IPS-NIHi11 (cell line): ENCODE measurements at places on chromosomes 3 and 15.

DNA sequence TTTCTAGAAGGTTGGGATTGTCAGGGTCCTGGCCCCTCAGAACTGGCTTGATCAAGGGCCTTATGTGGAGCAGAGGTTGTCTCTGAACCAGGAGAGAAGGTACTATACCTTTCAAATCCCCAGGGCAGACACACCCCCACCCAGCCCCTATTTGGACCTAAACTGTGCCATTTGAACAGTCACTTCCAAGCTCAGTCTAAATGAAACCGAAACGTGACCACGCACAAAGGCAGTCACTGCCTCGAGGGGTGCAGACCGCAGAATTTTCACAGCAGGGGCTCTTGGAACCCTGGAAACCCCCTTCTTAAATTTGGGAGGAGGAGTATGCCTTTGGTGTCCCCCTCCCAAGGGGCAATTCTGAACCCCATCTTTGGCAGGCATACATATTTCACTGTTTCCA is 53.7 kb downstream of the GRIP2 start:
- no peak for DNase-seq

GRCh38 chr3:8506571-8507061 is 5.0 kb downstream of the LMCD1 start:
- no peak for DNase-seq

- no peak for DNase-seq
These were observed 51.5 kb upstream of the ZBTB38 start for GRCh38 chr3:141316851-141317250.

GRCh38 chr3:112973325-112974177 is 1.4 kb downstream of the CD200R1 start:
- no peak for DNase-seq

GRCh38 chr3:137259089-137259488 is 301.3 kb downstream of the IL20RB start:
- DNase-seq: no peak

GRCh38 chr3:2657971-2658370 is 452.2 kb downstream of the IL5RA start:
- DNase-seq: no peak

- DNase-seq: peak; percentile 36
These were observed 68.0 kb upstream of the AP4E1 start for GRCh38 chr15:50840520-50840919.

DNA sequence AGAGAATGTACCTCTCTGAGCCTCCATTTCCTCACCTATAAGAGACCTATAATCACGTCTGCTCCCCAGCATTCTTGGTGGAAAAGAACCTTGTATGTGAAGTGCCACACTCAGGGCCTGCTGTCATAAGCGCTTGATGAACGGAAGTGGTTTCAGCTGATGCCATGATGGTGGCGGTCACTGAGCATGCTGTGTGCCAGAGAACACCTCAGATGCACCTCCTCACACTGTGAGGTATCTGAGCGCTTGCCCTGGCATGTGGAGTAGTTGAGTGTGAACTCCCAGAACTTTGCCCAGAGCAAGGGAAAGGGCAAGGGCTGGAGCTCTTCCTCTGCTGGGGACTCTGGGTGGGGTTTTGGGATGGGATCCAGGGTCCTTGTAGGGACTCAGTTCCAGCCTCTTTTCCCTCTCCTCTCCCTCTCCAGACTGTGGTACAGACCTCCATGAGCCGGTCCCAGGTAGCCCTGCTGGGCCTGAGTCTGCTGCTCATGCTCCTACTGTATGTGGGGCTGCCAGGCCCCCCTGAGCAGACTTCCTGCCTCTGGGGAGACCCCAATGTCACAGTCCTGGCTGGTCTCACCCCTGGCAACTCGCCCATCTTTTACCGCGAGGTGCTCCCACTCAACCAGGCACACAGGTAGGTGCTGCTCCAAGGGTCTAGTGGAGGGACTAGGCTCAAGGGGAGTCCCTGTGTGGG is 2.7 kb downstream of the ABHD14A start:
- DNase-seq: no peak

DNA sequence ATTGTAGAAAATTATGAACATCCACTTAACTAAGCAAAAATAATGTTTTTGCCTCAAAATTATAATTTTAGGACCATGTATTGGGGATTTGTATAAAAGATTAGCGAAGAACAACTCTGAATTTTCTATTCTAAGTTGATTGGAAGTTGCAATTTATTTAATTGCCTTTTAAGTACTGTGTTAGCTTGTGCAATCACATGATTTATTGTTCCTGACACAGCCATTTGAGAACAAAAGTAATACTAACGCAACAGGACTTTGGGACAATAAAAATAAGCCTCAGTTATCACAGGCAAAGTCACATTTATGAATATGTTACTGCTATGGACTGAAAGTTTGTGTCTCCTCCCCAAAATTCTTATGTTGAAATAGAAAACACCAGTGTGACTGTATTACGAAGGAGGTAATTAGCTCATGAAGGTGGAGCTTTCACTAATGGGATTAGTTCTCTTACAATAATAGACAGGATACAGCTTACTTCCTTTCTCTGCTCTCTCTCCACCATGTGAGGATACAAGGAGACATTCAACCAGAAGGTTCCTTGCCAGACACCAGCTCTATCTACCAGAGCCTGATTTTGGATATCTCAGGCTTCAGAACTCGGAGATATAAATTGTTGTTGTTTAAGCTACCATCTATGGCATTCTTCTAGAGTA is 745.9 kb downstream of the ZBBX start:
- no peak for DNase-seq

DNA sequence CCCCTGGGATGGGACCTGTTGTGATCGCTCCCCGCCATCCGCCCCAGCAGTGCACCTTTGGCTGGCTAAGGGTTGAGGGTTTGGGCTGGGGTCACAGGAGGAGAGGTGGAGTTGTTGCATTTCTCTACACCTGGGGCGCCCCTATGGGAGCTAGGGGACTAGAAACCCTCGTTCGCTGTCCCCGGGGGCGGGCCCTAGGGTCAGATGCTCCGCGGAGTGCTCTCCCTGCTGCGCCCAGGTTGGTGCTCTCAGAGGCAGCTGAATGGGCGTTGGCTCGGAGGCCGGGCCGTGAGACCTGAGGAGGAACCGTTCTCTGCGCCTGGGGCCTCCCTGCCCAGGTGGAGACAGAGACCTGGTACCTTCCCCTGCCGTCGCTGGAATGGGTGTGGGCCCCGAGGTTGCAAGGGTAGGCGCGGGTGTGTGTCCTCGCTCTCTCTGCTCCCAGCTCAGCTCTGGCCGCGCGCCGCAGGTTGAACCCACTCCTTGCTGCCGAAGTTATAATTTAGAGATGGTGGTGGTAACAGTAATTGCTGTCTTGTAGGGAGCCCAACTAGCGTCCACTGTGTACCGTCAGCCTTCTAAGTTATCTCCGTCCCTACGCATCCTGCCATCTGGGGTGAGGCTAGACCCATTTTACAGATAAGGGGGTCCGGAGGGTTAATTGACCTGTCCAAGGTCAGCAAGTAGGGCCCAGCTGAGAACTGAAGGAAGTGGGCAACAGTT is 965 bp downstream of the FLNB start:
- DNase-seq: peak; percentile 37

- no peak for DNase-seq
These were observed 88.0 kb upstream of the ACKR4 start for GRCh38 chr3:132509096-132509495.

- DNase-seq: peak; percentile 23
These were observed 36.0 kb upstream of the TIMP4 start for GRCh38 chr3:12194669-12195161.

GRCh38 chr15:75830910-75831805 is 12.1 kb upstream of the UBE2Q2 start:
- DNase-seq: no peak

DNA sequence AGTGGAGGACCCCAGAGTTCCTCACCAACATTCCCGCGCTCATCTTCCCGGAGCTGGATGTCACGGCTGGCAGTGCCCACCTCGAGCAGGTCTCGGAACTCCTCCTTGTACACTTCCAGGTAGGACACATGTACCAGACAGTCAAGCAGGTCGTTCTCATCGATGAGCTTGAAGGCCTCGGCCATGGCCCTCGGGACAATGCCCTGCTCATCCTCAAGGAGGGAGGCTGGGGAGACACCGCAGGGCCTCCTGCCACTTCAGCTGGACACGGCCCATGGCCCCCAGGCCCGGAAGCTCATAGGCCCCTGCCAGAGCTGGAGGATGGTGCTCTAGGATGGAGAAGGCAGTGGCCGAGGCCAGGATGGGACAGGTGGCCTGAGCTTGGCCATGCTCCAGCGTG is 5.6 kb downstream of the KIF7 start:
- no peak for DNase-seq

DNA sequence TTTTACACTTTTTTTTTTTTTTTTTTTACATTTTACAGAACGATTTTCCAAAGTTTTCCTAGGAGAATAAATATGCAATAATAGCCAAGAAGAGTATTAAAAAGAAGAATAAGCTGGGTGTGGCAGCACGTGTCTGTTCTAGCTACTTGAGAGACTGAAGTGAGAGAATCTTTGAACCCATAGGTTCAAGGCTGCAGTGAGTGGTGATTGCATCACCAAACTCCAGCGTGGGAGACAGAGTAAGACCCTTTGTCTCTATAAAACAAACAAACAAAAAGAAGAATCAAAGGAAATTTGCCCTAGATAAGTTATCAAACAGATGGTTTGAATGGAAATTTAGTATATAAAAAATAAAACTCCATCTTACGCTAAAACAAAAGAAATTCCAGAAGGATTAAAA is 13.3 kb downstream of the XRN1 start:
- no peak for DNase-seq

DNA sequence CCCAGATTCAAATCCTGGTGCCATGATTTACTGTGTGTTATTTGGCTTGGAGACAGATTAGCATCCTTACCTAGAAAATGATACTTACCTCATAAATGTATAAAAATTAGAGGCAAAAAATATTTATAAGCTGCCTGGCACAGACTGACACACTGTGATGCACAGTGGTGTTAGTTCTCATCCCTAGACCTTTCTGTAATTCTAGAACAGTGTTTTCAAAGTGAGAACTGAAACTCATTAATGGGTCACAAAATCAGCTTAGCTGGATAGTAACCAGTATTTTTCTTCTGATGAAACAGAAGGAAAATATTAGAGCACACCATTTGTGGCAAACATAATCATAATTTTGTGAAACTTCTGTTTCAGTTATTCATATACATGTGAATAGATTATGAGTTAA is 17.9 kb upstream of the MTHFS start:
- no peak for DNase-seq

DNA sequence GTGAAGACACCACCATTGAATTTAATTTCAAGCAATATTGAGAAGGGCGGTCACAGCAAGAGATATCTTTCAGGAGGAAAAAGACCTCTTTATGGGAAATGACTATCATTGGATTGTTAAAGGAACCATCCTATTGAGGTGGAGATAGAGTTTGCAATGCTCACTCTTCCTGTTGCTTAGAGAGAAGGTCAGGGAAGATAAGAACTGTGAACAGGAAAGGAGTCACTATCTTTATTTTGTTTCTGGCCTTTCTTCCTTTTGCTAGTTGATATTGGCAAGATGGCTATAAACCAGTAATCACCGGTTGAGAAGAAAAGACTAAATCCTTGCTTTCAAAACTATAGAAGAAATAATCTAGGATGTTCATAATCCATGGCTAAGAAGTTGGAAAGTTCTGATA is 112.1 kb upstream of the TMEM108 start:
- no peak for DNase-seq
